Gastrocnemius medialis (tissue), 4 donors: ENCODE measurements at places on chromosomes 1 and 21.

- DNase-seq = no peak
Measured at GRCh38 chr1:32991819-32992488, 27.3 kb upstream of the RNF19B start.

GRCh38 chr21:41817228-41817627 lies 50.4 kb upstream of the RIPK4 start:
- DNase-seq = no peak

DNA sequence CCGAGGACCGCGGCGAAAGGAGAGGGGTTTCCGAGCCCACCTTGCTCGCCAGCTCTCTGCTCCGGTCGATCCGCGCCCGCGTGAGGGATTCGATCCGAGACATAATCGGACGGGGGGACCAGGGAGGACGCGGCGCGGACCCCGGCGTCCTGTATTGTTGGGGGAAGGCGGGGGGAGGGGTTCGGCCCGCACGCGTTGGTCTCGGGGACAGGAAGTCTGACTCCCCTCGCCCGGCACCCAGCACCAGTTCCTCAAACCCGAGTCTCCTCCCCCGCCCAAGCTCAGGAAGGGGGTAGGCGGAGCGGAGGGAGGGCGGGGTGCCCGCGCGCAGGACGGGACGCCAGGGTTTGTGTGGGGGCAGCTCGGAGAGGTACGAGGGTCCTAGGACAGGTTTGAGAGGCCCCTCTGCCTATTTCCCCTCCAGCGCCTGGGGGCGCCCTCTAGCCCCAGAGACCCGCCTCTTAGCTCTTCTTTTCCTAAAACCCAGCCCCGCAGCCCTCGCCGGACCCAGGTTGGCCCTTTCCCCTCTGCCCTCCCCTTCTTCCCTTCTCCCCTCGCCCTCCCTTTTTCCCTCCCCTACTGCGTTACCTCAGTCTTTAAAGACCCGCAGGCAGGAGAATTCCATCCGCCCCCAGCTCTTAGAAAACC lies at the start of gene ARHGEF2:
ARHGEF2 (minus strand) TSS at position 223 of the 648 bp plus-strand sequence; CDS start at position 103, 120 bp downstream.
- DNase-seq = peak; percentile 69

GRCh38 chr1:107662971-107663370 lies 302.0 kb downstream of the VAV3 start:
- DNase-seq = no peak

- no peak for DNase-seq
Measured at GRCh38 chr1:202680586-202681352, 29.5 kb downstream of the SYT2 start.

- DNase-seq = no peak
Measured at GRCh38 chr1:201473296-201473695, 4.3 kb upstream of the PHLDA3 start.

DNA sequence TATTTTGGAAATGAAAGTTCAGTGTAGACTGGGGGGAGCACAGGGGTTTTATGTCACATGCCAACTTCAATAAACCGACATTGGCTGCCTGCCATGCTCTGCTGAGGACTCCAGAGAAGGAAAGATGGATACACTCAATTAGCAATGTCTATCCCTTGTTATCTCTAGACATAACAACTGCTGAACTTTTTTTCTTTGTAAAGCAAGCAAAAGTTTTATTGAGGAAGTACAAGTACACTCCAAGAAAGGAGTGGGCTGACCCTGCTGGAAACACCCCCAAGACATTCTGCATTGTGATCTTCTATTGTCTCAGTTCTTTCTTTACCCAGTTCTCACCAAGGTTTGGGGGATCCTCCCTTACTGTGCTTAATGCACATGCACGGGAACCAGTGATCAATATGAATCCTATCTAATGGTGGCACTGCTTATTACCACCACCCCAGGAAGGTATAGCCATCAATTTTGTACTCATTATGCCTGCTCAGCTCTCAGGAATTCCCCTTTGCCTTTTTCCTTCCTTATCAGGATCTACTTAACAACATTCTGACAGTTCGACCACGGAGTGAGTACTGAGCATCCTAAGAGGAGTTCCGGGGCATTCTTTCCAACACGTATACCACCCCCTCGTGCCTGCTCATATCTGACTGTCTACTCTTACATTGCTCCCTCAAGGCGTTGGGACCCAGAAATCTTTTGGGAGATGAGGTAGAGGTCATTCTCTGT lies 28.7 kb downstream of the SYNJ1 start:
- no peak for DNase-seq

DNA sequence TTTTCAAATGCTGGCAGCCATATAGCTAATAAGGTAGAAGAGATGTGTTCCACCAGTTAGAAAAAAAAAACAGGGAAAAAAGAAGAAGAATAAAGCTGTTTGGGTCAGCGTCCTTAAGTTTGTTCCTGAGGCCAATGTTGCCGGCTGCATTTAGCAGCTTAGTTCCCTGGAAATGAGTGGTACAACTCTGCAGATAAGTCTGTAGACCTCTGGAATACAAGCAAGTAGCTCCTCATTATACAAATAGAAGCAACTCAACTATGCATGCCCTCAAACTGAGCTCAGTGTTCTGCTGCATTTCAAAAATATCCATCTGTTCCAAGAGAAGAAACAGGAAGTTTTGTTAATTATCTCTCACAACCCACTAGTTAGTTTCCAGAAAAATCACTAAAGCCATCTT lies 181.2 kb upstream of the PKN2 start:
- no peak for DNase-seq

- no peak for DNase-seq
Measured at GRCh38 chr1:73801912-73802429, 396.0 kb downstream of the LRRIQ3 start.

- no peak for DNase-seq
Measured at GRCh38 chr1:109806733-109807400, 43.1 kb upstream of the EPS8L3 start.

- DNase-seq = no peak
Measured at GRCh38 chr21:30340714-30341573, 3.5 kb upstream of the KRTAP27-1 start.

DNA sequence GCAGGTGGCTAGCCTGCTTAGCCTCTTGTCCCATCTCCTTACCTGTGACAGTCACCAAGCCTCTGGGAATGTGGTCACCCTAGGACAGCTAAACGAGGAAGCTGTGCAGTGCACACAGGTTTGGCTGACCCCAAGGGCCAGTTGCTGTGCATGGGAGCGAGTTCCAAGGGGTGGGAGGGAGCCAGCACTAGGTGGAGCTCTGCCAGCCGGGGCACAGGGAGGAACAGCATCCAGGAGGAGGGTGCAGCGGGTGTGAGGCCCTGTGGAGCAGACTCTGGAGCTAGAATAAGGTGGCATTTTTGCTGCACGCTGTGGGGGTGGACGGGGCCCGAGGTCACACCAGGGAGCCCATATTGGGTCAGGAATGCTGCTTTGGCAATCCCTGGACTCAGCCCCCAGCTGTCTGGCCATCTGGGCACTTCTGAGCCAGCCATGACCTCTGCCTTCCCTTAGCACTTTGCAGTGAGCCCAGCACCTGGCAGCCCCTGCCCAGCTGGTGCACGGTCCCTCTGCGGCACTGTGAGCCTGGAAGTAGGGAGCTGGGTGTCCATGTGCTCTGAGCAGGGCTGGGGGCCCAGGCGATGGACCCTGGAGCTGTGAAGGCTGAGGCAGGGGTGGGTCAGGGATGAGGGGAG lies 8.7 kb downstream of the PDXK start:
- no peak for DNase-seq

DNA sequence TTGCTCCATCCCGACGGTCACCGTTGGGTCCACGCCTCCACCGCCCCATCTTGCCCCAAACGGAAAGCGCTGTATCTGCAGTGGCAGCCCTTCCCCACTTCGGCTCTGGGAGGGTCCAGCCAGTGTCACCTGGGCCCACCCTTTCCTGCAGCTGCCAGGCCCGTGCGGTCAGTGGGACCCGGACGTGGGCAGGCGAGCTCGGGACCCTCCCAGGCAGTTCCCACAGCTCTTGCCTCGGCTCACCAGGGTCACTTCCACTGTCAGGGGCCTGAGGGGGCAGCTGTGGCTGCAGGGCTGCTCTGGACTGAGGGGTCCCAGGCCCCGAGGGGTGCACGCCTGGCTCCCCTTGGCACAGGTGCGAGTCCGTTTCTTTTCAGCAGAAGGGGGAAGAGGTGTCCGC lies 80.7 kb downstream of the SKI start:
- no peak for DNase-seq

GRCh38 chr1:52867087-52867863 lies 24.7 kb downstream of the ZYG11A start:
- DNase-seq = no peak
